Activated T-helper 9 cell treated with anti-CD3 and anti-CD28 coated beads, Interleukin-2, amount 50 U/mL, for 16 hours (primary cell): ENCODE measurements at places on chromosomes 4 and X.

GRCh38 chr4:24564488-24564887, 19.9 kb downstream of the DHX15 start:
- DNase-seq = no peak

DNA sequence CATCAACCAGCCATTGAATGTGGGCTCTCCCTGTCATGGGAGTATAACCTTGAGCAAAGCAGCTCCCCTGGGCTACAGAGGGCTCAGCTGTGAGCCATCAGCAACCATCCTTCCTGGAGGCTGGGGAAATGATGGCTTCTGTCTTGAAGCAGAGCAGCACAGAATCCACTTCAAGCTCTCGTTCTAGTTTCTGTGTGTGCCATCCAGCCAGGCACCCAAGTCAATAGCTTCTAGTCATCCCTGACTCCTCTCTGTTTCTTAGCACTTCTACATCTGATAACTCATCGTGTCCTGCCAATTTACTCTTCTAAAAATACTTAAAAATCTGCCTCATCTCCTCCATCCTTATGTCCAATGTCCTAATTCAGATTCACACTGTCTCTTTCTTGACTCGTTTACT, 42.2 kb upstream of the TSPAN5 start:
- no peak for DNase-seq

DNA sequence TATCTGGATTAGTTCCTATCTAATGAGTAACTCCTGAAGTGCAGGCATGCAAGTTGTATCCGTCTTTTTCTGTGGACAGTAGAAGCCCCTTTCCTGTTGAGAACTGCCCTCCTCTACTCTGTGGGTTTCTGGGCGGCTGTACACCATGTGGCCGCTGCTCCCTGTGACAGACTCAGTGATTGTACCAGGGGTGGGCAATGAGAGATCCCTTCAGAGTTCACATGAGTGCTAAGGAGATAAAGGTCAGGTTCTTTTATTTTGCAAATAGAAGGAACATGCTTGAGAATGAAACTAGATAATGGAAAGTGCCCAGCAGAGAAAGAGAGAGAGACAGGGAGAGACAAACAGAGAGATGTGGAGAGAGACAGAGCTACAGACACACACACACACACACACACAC, 76.4 kb upstream of the TAPT1 start:
- no peak for DNase-seq

- DNase-seq = no peak
Measured at GRCh38 chrX:41542135-41542534, 95.0 kb downstream of the NYX start.

GRCh38 chr4:3630598-3631543, 98.6 kb upstream of the LRPAP1 start:
- no peak for DNase-seq

DNA sequence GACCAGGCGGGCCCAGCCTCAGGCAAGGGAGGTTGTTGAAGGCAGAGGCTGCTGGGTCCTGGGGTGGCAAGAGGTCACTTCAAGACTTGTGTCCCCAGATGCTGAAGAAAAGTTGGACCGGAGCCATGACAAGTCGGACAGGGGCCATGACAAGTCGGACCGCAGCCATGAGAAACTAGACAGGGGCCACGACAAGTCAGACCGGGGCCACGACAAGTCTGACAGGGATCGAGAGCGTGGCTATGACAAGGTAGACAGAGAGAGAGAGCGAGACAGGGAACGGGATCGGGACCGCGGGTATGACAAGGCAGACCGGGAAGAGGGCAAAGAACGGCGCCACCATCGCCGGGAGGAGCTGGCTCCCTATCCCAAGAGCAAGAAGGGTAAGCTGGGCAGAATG, 4.4 kb downstream of the PQBP1 start:
- DNase-seq = no peak

DNA sequence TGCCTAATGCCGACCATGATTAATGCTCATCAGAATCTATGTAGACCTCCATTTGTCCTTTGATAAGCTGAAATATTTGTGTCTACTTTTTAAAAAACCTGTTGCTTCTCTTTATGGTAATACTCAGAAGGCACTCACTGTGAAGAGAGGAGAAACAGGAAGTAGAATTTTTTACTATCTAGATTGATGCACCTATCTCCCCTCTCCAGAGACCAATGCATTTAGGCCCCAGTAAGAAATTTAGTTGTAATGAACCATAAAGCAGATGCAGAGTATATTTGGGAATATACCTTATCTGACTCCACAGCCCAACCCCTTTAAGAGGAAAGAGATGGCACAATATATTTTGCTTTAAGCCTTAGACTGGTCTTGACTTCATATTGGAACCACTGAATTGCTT, 11.1 kb downstream of the TBL1X start:
- DNase-seq = no peak

GRCh38 chr4:1339489-1339888, 7.5 kb upstream of the UVSSA start:
- DNase-seq = no peak

DNA sequence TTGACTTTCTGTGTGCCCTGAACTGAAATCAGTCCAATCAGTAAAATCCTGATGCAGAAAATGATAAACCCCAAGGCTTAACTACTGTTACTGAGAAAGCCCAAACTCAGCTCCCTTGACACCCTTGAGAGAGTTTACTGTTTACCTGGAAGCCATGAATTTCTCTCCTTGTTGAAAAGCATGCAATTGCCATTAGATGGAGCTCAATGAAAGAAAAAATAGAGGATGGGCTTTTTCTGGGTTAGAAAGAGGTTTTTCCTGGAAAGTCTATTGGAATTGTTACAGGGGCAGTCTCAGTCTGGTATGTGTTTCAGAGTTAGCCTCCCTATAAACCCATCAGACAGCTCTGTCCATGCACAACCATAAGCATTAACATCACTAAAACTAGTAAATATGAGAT, 66.4 kb upstream of the C4orf54 start:
- no peak for DNase-seq

- no peak for DNase-seq
Measured at GRCh38 chr4:81427344-81427821, 44.3 kb downstream of the RASGEF1B start.

DNA sequence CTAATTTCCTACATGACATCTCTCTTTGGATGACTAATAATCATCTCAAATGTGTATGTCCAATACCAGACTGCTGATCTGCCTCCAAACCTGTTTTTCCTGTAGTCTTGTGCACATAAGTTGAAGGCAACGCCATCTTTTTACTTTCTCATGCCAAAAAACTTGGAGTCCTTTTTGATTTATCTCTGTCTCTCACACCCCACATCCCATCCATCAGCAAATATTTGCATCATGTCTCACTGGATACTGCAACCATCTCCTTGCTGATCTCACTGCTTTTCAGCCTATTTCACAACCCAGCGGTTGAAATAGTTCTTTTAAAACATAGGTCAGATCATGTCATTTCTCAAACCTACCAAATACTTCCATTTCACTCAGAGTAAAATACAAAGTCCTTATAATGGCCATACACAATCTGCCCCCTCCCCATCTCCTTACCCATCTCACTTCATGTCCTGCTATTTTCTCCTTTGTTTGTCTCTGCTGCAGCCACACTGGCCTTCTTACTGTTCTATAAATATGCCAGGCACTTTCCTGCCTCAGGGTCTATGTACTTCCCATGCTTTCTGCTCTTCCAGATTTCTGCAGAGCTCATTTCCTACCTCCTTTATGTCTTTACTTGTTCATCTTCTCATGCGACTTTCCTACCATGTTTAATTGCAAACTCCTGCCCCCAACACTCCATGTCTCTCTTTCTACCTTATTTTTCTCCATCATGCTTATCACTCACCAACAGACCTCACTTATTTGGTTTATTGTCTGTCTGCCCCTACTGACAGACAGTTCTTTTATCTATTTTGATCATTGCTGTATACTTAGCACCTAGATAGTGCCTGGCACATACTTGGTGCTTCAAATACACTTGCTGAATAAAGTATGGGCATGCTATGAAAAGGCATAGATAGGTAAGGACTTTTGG, 98.8 kb downstream of the ANXA3 start:
- no peak for DNase-seq

GRCh38 chr4:159950707-159951106, 847.8 kb downstream of the RAPGEF2 start:
- no peak for DNase-seq

DNA sequence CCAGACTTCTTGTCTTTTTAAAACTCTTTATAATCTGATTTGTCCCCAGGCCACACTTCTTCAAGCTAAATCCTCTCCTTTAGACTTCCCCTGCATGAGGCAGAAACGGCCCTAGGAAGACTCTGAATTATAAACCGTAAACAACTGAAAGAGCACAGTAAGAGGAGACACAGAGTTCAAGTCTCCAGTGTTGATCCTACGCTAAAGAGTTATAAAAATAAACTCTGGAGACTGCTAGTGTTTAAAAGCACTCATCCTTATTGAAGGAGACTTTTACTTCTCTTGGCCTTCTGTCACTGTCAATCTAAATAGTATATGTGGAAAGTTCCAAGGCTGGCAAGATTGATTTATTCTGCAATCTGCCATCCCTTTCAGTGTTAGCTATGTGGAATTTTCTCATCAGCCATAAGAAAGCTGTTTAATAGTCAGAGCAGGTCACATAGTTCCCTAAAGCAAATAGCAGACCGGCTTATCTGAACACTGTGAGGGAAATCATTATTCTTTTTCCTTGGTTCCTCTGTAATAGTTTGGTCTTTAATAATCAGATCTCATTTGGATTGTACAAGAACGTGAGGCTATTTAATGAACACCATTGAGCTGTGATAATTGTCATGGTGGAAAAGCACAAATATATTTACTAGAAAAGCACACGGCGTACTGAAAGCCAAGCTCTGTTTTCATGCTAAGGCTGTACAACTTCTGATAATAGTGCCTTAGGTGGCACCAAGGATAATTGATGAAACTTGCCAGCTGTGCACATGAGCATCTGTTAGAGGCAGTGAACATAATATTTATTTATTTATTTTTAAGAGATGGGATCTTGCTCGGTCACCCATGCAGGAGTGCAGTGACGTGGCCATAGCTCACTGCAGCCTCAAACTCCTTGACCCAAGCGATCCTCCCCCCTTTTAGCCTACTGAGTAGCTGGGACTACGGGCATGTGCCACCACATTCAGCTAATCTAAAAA, 157.7 kb downstream of the CEP135 start:
- no peak for DNase-seq

DNA sequence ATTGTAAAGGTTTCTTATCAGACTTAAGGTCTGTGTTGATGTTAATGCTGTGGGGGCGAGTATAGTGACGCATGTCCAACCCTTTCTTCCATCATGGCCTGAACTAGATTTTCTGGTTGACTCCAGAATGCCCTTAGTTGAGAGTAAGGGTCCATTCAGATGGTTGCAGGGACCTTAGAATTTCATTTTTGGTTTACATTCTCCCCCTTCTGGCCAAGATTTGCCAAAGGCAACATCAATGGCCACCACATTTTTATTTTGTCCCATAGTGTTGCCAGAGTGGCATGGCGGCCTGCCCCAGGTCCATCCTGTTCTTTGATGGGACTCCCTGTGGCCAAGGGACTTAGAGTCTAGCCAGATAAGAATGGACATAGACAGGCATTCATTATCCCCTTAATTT, 368.5 kb downstream of the GPM6A start:
- DNase-seq = no peak

- no peak for DNase-seq
Measured at GRCh38 chr4:47002580-47002979, 9.2 kb upstream of the GABRA4 start.

DNA sequence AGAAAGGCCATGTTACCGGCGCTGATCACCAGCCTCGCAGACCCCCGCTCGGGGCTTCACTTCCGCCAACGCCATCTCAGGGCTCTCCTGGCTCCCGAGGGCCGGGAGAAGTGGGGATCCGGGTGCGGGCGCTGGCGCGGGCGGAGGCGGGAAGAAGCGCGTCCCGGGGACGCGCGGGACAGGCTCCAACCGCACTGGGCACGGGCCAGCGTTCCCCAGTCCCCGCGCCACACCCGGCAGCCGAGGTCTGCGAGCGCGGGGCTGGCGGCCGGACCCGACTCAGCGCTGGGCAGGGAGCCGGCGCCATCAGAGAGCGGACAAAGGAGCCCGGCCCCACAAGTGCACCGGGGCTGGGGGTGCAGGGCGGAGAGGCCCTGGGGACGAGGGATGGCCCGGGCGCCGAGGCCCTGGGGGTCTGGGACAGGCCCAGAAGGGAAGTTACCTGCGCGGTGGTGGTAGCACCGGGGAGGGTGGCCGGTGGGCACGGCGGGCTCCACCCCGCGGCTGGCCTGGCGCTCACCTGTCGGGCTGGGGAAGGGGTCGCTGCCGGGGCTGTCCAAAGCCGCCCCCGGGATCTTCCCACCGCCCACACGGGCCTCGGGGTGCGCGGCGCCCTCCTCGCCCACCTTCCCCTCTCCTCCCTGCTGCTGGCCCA, 449 bp downstream of the CTPS2 start:
- no peak for DNase-seq

DNA sequence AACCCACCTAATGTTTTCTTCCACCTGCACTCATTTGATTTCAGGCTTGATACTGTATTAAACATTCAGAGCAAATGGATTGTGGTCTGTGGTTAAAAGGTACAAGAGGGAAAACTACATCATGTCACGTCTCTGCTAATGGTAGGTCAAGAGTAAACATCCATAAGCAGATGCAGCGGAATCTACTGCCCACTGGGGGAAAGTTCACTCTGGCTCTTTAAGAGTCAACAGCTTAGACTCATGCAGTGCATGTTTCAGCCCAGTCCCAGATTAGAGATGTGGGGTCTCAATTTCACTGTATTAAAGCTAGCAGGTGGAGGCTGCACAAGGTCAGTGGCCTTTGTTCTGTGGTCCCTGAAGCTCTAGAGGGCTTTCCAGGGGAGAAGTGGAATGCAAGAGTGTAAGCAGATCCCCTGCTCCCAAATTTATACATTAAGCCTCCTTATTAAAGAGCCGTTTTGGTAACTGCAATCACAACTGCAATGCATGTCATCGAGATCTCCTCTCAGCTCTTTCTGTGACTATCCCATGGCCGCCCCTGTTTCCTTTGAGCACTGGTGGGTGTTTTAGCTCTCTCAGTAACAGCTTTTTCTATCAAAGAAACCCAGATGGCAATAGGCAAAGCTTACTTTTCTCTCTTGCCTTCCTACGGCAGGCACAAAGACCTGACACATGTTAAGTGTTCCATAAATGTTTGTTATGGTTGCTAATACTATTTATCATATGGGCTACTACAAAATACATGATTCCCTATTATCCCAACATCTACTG, 53.4 kb downstream of the LDB2 start:
- no peak for DNase-seq

DNA sequence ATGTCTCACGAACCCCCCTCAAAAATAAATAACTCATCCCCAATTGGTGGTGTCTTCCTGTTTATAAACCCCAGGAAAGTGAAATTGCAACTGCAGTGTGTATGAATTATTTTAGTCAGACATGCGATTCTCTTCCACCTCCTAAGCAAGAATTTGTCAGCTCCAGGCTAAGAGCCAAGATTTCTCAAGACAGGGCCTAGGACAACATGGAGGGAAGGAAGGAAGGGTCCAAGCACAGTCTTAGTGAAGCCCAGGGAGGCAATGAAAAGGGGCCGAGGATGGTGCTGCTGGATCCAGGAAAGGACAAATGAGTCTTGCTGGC, 20.0 kb downstream of the SH3KBP1 start:
- no peak for DNase-seq
